ENCODE measurements at places on chromosomes 4 and X.

DNA sequence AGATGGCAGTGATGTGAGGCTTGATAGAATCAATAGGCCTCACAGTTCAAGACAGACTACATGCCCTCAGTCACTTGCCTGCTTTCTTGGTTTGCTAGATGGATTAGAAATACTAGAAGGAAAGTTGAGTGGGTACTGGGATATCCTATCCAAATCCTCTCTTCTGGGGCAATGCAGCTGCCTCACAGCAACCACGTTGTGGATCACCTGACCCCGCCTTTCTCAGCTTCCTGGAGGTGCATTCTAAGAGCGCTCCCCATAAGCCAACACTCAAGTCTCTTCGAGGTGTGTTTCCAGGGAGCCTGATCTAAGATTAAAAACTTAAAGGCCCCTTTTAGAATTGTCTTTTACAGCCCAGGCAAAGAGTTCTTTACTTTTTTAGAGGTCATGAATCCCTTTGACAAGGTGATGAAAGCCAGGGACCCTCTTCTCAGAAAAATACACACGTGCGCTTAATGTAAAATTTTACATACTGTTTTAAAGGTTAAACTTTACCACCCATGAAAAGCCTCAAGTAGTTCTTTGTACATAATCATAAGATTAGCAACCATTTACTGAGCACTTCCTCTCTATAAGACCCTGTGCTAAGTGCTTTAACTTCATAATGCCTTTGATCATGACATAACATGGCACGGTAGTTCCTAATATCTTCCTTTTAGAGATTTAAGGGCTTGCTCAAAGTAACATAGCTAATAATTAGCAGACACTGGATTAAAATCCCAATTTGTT, 840 bp upstream of the RPL34 start:
- no peak for DNase-seq

GRCh38 chrX:20715176-20715575, 448.5 kb upstream of the RPS6KA3 start:
- DNase-seq: no peak

- peak; percentile 1 for DNase-seq
These were observed 214.0 kb upstream of the UGT8 start for GRCh38 chr4:114384629-114385028.

DNA sequence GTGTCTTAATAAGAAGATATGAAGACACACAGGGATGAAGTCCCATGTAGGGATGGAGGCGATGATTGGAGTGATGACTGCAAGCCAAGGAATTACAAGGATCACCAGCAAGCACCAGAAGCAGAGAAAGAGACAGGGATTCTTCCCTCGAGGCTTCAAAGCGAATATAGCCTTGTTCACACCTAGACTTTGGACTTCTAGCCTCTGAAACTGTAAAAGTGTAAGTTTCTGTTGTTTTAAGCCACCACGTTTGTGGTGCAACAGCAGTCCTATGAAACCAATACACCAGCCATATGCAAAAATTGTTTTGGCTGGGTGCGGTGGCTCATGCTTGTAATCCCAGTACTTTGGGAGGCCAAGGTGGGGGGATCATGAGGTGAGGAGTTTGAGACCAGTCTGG, 9.8 kb upstream of the PDS5A start:
- no peak for DNase-seq

GRCh38 chrX:18900401-18900976, 83.4 kb downstream of the PHKA2 start:
- DNase-seq: no peak

All from NCI-H2081 treated with DMSO at 0.1 percent for 48 hours (cell line).